ENCODE measurements at places on chromosomes 2 and 18.

DNA sequence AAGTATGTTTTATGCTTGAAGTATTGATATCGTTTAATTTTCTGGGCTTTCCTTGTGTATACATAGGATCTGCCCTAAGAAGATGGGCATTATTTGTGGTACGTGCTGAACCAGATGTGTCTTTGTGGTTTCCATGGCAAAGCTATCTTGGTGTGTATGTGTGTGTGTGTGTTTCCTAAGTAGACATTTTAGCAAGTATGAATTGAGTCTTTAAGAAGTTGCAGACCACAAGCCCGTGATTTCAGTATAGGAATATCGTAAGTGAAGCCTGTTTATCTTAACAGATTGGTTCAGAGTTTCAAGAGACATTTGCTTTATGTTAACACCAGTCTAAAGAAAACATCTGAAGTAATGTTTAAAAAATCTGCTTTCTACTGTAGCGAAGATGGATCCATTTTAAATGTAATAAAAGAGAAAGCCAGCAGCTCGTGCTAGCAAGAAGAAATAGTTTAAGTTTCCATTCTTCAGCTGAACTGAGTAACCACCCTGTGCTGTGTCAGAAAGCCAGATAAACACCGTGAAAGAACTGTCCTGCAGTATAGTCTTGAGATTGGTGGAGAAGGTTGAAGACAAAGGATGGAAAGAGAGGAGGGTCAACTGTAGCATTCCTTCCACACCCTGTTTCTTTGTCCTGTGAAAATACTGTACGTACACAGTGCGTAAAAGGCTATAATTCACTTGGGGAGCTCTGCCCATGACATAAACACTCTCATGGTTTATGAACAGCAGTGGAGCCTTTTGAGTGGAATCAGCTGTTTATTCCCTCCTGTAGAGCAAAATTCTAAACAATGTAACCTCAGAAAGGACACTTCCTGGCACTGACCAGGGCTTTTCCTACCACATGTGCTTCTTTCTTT, 91.9 kb upstream of the FOSL2 start:
- peak overlapping the region; percentile 3 for H3K4me3 ChIP-seq
- DNase-seq = peak; percentile 66
- H3K4me1 ChIP-seq = peaks cover 27% of the 10 kb centered on the region
- no peaks in the 10 kb centered on the region for H3K27me3 ChIP-seq

DNA sequence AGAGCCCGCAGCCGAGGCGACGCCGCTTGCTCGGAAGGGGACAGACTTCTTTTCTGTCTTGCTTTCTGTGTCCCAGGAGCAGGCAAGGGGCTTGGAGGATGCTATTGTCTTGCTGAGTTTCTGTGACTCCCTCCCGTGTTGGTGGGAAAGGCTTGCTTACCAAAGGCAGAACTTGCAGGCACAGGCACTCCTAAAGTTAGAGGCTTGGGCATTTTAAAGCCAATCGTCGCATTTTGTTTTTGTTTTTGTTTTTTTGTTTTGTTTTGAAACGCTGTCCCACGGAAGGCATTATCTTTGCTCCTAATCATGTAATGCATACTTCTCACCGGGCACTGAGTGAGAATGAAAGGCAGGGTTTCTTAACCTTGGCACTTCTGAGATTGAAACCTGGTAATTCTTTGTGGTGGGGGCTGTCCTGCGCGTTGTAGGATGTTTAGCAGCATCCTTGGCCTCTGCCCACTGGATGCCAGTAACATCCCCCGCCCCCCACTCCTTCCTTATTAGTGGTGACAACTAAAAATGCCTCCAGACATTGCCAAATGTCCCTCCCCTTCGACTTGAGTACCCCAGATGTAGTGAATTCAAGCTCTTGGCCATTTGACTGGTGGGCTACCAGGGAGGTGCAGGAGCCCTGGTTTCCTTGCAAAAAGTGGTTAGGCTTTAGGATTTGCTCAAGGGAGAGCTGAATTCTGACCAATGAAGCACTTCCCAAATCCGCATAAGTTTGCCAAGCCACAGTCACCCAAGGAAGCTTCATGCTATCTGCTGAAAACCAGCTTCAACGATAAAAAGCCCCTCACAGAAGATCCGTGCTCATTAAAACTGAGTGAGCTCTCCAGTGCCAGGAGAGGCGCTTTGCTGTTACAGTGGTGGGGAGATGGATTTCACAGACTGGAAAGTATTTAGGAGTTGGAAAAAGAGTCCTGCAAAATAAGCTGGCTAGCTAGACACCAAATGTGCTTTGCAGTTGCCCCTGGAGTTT, 1.2 kb downstream of the ANTXR1 start:
- DNase-seq = peak; percentile 54
- peaks cover 15% of the 10 kb centered on the region for H3K4me1 ChIP-seq
- peak overlapping the region; percentile 84 for H3K27ac ChIP-seq
- H3K4me3 ChIP-seq = peak overlapping the region; percentile 98
- H3K27me3 ChIP-seq = no peaks in the 10 kb centered on the region

DNA sequence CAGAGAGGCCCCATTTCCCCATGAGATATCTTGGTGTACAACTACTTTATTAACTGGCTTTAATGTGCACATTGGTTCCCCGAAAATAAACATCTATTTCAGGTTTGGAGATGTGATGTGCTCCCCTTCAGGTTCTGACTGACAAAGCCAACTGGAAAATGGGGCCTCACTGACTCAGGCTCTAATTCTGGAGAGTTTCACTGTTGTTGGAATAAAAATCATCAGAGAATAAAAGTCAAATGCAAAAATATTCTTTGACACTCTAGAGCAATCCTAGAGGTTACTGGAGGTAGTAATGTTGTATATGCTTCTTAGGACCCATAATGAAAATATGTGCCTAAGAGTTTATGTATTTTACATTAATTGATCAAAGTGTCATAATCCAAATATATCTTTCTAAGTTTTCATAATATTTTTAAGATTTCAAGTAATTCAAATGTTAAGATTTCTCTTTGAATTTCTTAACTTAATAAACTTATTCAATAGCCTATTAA, 189.9 kb upstream of the COL3A1 start:
- no peak overlapping the region for H3K27ac ChIP-seq
- DNase-seq = no peak
- H3K27me3 ChIP-seq = no peaks in the 10 kb centered on the region
- no peak overlapping the region for H3K4me3 ChIP-seq

DNA sequence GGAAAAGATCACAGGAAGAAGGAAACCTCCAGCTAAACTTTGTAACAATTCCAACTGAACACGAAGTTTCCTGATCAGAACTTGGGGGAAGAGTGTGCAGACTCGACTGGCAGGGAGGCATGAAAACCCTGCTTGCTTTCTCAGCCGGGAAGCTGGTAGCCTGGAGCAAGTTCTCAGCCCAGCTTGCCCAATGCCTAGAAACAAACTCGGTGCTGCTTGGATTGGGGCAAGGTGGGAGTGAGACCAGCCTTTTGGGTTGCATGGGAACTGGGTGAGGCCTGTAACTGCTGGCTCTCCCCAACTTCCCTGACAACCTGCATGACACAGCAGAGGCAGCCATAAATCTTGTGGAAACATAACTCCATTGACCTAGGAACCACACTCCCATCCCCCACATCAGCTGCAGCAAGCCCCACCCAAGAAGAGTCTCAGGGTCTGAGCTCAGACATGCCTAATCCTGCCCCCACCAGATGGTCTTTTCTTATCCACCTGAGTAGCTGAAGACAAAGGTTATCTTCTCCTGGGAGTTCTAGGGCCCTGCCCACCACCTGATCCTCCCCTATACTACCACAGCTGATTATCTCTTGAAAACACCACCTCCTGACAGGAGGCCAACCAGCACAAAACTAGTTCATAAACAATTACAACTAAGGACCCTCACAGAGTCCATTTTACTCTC, 1859.7 kb upstream of the CELF4 start:
- H3K27me3 ChIP-seq = no peaks in the 10 kb centered on the region
- H3K4me1 ChIP-seq = no peaks in the 10 kb centered on the region

- peaks cover 34% of the 10 kb centered on the region for H3K4me1 ChIP-seq
- H3K36me3 ChIP-seq = no peaks in the 10 kb centered on the region
- no peak overlapping the region for H3K4me3 ChIP-seq
- no peak for DNase-seq
Observed at GRCh38 chr2:136253288-136254004, 135.5 kb upstream of the CXCR4 start.

DNA sequence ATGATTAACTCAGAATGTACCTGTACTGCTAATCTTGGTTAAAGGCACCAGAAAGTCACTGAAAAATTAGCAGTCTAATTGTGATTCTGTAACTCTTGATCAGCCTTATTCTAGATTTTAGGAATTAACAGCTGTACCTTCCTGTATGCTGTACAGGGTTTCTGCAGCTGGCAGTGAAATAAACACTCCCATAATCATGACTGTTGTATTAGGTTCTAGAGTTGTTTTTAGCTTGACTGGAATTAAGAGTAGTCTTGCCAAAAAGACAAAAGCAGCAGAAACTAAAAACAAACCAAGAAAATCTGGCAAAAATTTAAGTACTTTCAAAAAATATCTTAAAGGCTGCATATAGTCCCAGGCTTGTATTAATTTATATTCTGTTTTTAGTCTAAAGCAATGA, 103.5 kb downstream of the SOS1 start:
- H3K27me3 ChIP-seq = no peaks in the 10 kb centered on the region
- no peak overlapping the region for H3K4me3 ChIP-seq
- no peak overlapping the region for H3K27ac ChIP-seq

- H3K4me3 ChIP-seq = no peak overlapping the region
- DNase-seq = no peak
- 0 out of 2 replicates have a peak, but pooled peaks cover 9% of the 10 kb centered on the region for H3K27me3 ChIP-seq
- H3K36me3 ChIP-seq = no peaks in the 10 kb centered on the region
- no peak overlapping the region for H3K27ac ChIP-seq
Observed at GRCh38 chr2:102618452-102619413, 620 bp upstream of the SLC9A2 start.

- no peaks in the 10 kb centered on the region for H3K27me3 ChIP-seq
- no peak for DNase-seq
- no peaks in the 10 kb centered on the region for H3K36me3 ChIP-seq
- peaks cover 2% of the 10 kb centered on the region for H3K4me1 ChIP-seq
- no peak overlapping the region for H3K4me3 ChIP-seq
Observed at GRCh38 chr18:75478996-75479880, 51.7 kb upstream of the SMIM21 start.

GRCh38 chr18:44562986-44563385, 117.7 kb upstream of the SETBP1 start:
- H3K27me3 ChIP-seq = no peaks in the 10 kb centered on the region
- no peaks in the 10 kb centered on the region for H3K36me3 ChIP-seq
- no peaks in the 10 kb centered on the region for H3K4me1 ChIP-seq
- no peak overlapping the region for H3K4me3 ChIP-seq
- DNase-seq = no peak

DNA sequence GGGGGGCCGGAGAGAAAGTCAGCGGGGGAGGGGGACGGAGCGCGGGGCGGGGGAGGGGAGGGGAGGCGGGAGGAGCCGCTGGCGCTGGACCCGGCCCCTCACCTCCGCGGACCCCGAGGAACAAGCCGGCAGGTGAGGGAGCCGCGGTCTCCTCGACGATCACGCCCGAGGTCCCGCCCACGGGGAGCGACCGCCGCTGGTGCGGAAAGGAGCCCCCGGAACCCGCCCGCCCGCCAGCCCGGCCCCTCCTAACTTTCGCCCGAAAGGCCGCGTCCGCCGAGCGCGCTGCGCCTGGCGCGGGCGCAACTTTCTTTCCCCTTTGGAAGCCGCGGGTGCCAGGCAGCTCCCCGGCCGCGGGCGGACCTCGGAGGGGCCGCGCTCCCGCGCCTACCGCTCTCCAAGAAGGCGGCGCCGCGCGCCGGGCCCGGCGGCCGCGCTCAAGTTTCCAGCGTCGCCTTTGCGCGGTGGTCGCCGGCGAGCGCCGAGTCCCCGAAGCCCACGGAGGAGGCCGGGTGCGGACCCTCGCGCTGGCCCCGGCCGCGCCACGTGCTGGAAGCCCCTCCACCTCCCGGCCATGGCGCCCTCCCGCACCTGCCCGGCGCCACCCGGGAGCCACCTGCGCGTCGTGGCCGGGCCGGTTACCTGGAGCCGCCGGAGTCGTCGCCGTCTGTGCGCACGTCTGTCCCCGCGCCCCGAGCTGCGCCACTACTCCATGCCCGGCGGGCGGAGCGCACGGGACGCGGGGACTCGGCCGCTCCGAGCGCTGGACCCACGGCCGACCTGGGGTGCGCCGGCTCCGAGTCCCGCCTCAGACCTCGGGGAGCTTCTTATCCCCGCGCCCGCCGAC, at the start of gene ALKAL2:
TSS of gene ALKAL2 (minus strand) at position 181 of the 847 bp plus-strand sequence. CDS start 256 bp downstream, outside the sequence.
- H3K27ac ChIP-seq = no peak within 1 kb of the TSS
- H3K4me3 ChIP-seq = peak within 1 kb of the TSS; percentile 49
- no peaks in the 10 kb centered on the region for H3K27me3 ChIP-seq

DNA sequence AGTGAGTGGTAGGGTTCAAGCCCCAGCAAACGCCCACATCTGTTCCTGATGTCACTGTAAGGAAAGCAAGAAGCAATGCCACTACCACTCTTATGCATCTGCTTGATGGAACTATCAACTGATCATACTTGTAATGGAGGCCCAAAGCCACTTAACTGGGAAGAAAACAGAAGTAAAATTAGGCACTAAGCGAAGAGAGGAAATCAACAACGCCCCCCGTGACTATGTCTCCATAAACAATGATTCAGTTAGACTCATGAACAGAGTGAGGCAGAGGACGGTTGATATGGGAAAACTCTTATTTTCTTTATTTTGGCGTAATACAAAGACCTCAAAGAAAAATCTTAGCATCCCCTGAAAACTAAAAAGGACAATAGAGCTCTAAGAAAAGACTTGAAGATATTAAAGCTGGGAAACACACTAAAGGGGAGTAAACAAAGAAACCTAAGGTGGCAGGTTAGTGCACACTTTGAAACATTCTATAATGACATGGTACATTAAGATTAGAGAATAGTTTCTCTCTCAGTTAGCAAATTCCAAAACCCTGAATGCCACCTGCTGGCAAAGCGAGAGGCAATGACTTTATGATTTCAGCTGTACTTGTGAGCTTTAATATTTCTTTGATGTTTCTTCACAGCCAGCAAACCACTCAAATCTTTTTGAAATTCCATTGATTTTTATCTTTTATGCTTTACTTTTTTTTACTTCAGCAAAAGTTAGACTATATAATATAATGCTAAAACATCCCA, 86.5 kb downstream of the LRP2 start:
- no peak overlapping the region for H3K4me3 ChIP-seq
- no peaks in the 10 kb centered on the region for H3K27me3 ChIP-seq
- H3K4me1 ChIP-seq = no peaks in the 10 kb centered on the region
- no peak overlapping the region for H3K27ac ChIP-seq
- H3K36me3 ChIP-seq = no peaks in the 10 kb centered on the region

- no peak overlapping the region for H3K27ac ChIP-seq
- no peak for DNase-seq
- H3K4me3 ChIP-seq = no peak overlapping the region
- H3K4me1 ChIP-seq = no peaks in the 10 kb centered on the region
- no peaks in the 10 kb centered on the region for H3K36me3 ChIP-seq
- no peaks in the 10 kb centered on the region for H3K27me3 ChIP-seq
Observed at GRCh38 chr2:45103351-45104345, 94.4 kb upstream of the SIX2 start.

DNA sequence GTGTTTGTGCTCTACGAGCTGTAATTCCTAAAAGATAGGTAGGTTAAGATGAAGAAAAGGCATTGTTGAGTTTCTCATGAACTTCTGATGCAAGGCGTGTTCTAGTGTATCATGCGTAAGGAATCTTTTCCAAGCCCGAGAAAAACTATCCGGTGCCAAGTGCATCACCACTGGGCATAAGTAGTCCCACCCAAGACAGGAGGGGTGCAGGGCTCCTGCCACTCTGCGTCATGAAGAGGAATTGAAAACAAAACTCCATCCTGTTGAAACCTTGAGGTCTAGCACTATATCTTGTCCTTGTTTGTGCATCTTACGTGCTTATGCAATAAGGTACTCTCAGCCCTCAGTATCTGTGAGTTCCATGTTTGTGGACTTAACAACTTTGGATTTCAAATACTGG, 45.7 kb downstream of the RAB31 start:
- H3K4me3 ChIP-seq = no peak overlapping the region
- H3K4me1 ChIP-seq = no peaks in the 10 kb centered on the region
- no peak overlapping the region for H3K27ac ChIP-seq
- no peaks in the 10 kb centered on the region for H3K27me3 ChIP-seq
